GM18507 (cell line): ENCODE measurements at places on chromosomes 12 and 14.
A peak's percentile ranks its signal among the peaks of the same experiment; 100 is the strongest.

DNA sequence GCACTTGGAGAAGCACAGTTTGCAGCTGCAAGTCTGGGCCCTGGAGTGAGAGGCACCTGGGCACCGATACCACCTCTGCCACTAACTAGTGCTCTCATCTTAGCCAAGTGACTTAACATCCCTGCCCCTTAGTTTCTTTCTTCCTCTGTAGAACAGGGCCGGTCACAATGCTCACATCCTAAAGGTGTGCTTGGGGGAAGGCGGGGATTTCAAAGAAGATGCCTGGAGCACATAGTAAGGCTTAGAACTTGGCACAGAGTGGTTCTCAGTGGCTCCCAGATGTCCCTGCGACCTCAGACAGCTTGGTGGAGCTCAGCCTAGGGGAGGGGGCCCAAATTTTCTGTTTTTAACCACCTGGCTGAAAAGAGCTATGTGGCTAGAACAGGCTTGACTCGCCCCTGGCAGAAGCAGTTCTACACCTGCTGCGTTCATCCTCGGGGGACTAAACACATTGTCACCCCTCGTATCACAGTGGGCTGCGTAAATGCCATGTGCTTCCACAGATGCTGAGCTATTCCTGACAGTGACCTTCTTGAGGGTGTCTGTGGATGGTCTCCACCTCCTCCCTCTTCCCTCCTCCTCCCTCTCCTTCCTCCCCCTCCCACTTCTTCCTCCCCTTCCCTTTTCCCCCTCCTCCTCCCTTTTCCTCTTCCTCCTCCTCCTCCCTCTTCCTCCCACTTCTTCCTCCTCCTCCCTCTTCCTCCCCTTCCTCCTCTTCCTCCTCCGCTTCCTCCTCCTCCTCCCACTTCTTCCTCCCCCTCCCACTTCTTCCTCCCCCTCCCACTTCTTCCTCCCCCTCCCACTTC lies 112.1 kb downstream of the PHETA1 start:
- no peak for DNase-seq

- DNase-seq: no peak
Measured at GRCh38 chr12:16269946-16270345, 7.5 kb downstream of the SLC15A5 start.

DNA sequence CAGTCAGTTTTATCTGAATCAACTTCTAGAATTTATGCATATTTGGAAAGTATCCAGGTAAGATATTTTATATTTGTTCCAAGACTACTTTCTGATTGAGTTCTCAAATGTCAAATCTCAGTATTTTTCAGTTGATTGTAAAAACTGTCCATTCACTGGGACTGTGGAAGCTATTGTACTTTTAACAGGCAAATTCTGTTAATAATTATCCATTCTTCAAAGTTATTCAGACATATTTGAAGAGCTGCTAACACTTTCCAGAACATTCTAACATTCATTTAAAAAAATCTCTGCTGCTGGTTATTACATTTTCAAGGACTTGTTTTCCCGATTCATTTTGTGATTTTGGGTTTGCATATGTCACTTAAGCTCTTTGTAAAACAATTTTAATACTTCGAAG lies 59.7 kb downstream of the PIK3C2G start:
- no peak for DNase-seq

- no peak for DNase-seq
Measured at GRCh38 chr12:53722450-53723041, 4.7 kb downstream of the CALCOCO1 start.

- no peak for DNase-seq
Measured at GRCh38 chr12:118098401-118098800, 5.4 kb downstream of the VSIG10 start.

- DNase-seq: no peak
Measured at GRCh38 chr12:131703161-131703560, 7.7 kb upstream of the SFSWAP start.

GRCh38 chr12:48814262-48815125 lies 3.8 kb upstream of the CACNB3 start:
- peak; percentile 90 for DNase-seq

DNA sequence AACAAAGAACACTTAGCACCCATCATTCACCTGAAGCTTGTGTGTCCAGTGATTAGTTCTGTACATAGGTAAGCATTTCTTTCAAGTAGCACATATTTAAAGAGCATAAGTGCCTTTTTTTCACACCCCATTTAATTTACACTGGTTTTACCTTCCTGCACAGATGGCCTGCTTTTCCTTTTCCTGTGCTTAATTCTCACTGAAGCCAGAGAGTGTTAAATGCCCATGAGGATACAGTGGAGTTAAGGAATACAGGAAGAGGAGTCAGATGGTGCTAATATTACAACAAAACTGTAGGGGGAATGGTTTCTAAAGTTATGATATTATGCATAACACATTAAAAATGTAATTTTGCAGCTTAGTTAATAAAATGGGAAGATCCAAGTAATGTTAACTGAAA lies 31.0 kb upstream of the SLC38A1 start:
- no peak for DNase-seq

DNA sequence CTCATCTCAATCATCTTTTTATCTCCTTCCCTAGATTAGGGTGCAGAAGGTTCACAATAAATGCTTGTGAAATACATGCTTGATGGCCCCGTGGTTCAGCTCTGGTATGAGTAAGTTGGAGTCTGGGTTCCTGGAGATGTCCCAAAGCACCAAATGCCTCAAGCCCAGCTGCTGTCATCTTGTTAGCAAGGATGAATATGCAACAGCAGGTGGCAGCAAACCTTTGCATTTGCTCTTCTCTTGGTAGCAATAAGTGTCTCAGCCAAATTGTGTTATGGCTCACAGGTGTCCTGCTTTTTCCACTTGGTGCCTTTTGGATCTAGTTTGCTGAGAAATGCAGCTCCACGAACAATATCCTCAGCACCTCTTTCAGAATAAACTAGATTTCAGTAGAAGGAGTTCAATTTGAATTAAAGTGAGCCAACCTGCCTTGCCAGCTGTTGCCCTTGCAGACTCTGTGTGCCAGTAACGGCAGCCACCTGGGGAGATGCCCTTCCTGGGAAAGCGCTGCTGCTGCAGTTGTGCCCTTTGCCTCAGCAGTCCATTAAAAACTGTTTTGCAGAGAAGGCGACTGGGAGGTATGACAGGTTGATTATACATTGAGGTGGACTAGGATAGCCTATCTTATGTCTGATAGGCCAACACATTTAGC lies 417.3 kb downstream of the SNAPC1 start:
- DNase-seq: no peak

DNA sequence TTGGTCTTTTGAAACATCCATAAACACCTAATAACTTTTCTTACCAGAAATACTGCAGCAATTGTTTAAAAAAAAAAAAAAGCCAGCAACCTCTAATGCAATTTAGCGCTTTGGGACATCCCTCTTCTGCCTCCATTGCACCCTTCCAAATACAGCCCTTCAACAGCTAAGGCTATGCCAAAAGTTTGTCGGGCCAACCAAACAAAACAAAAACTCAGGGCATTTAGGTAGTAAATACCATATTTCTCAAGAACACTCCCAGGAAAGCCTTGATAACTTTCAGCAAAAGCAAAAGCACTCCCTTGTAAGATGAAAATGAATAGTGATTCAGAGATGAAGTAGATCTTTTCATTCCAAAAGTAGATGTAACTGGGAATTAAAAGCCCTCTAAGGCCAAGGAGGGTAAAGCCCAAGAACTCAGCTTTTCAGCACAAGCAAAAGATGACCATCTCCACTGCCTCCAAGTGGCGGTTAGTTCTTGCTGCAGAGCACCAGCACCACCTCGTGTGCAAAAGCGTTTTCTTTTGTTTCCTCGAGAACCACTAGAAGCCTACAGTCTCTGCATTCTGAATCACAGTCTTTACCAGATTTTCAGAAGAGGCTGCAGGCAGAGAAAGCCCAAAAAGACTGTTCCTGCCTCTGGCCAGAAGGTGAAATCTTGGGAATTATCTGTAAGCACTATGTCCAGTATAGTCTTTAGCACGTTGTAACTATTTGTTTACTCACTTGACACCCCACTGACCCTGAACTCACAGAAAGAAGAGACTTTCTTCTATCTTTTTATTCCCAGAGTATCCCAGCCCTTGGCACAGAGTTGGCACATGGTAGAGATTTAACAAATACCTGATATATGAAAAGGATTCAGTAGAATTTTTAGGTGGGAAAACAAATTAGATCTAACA lies 53.1 kb downstream of the SIX6 start:
- DNase-seq: no peak

- DNase-seq: no peak
Measured at GRCh38 chr12:4736091-4736490, 15.9 kb downstream of the GALNT8 start.

DNA sequence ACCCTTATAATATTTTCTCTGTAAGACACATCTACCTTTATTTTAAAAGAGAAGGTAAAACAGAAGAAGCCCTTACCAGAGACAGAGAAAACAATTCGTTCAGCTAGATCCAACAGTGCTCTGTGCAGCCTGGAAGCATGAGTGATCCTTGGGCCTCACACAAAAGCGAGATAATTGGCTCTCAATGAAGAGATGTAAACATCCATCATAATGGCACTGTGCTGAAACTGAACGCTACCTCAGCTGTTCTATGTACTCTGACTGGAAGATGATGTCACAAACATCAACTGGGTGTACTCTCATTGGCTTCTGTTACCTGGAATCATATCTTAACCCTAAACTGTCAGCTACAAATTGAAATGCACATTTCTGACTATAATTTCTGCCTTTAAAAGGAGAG lies at the start of gene MGAT4C:
Gene MGAT4C, minus strand, starts transcription at position 229 of the 400 bp plus-strand sequence.
- DNase-seq: no peak

GRCh38 chr12:77842430-77842829 lies 11.7 kb downstream of the NAV3 start:
- no peak for DNase-seq

DNA sequence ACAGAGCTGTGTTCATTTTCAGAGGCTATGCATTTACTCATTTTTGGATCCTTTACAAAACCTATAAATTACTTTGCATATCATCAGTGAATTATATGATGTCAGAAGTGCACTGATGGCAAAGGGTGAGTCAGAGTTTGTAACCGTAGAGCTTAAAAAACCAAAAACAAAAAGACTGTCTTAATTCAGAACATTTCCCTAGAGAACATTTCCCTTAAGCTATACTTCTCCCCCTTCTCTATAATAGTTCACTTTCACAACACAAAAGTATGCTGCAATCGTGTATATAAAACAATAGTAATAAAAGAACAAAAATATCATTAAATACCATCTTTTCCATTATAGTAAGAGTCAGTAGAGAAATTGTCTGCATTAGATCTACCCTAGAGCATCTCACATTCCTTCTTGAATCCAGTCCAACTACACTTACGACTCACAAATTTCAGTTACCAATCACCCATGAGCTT lies 934.9 kb downstream of the LRFN5 start:
- DNase-seq: no peak
